Activated naive CD8-positive, alpha-beta T cell treated with anti-CD3 and anti-CD28 coated beads, Interleukin-2, amount 50 U/mL, for 24 hours (primary cell): ENCODE measurements at places on chromosomes 11 and 22.

DNA sequence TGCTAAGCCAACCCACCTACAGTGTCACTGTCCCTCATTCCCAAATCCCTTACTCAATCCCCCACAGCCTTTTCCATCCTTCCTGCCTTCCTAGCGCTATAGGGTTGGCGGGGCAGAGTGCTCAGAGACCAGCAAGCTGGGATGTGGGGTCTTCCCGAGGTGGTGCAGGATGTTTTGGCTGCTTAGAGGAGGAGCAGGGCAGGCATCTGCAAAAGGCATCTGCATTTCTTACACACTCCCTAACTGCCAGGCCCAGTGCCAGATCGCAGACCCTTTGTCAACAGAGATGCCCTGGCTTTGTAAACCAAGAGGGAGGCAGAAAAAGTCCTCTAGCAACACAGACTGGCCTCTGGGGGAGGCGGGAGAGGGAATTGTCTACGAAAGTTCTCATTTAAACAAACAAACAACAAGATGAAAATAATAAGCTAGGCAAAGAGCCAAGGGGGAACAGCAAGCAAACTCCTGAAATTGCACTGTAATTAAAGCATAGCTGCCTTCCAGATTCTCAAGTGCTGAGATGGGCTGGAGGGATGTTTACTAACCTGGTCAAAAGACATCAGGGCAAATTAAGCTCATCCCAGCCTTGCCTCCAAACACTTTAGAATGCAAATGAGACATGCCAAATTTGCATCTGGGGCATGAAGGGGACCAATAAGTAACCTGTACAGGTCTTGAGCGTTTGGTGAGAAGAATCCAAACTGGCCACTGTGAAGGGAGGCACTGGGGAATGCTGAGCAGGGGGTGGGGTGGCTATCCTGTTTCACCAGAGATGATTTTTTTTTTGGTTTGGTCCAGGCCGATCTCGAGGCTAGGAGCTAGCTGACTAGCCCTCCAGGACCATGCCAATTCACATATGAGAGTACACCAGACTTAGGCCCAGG is 38.1 kb upstream of the ADA2 start:
- no peak for DNase-seq
- H3K36me3 ChIP-seq, result no peaks in the 10 kb centered on the region
- H3K27me3 ChIP-seq, result no peaks in the 10 kb centered on the region
- peak overlapping the region; percentile 12 for H3K27ac ChIP-seq

DNA sequence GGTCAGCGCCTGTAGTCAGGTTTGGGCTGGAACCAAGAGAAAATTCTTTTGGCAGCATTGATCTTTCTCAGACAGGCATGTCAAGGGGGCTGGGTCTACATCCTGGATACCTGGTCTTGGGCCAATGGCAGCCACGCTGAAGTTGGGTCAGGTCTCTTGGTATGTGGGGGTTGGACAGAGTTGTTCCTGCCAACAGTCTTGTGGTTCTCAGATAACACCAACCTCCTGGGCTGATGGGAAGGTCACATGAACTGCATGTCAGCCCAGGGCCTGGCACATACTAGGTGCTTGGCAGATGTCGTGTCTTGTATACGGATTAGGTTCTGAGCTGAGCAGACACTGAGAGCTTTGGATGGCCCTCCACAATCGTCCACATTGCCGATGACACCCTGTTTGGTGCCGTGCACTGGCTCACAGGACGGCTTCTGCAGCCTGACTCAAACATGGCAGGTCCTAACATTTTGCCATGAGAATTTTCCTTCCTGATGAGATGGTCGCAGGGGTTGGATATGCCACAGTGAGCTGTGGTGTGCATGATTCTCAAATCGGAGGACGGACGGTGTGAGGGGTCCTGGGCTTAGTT is 42.0 kb downstream of the FBLN1 start:
- H3K4me1 ChIP-seq, result no peaks in the 10 kb centered on the region
- H3K4me3 ChIP-seq, result no peak overlapping the region
- H3K27ac ChIP-seq, result no peak overlapping the region
- H3K27me3 ChIP-seq, result peaks cover 4% of the 10 kb centered on the region
- no peaks in the 10 kb centered on the region for H3K36me3 ChIP-seq

- H3K4me3 ChIP-seq, result no peak overlapping the region
- peaks cover 2% of the 10 kb centered on the region for H3K36me3 ChIP-seq
- H3K4me1 ChIP-seq, result peaks cover 39% of the 10 kb centered on the region
- no peak overlapping the region for H3K27ac ChIP-seq
- DNase-seq, result no peak
Observed at GRCh38 chr22:20844055-20845037, 14.3 kb downstream of the PI4KA start.

- peaks cover 5% of the 10 kb centered on the region for H3K36me3 ChIP-seq
- H3K27me3 ChIP-seq, result peaks cover 18% of the 10 kb centered on the region
- H3K4me1 ChIP-seq, result no peaks in the 10 kb centered on the region
- no peak overlapping the region for H3K27ac ChIP-seq
Observed at GRCh38 chr11:60563553-60564235, 48.5 kb downstream of the MS4A13 start.
